ENCODE measurements at places on chromosomes 2 and 18. TPM values are rescaled to one million over a fixed set of nuclear protein-coding genes. Genes with fewer than 3 reads are reported as not detected.

DNA sequence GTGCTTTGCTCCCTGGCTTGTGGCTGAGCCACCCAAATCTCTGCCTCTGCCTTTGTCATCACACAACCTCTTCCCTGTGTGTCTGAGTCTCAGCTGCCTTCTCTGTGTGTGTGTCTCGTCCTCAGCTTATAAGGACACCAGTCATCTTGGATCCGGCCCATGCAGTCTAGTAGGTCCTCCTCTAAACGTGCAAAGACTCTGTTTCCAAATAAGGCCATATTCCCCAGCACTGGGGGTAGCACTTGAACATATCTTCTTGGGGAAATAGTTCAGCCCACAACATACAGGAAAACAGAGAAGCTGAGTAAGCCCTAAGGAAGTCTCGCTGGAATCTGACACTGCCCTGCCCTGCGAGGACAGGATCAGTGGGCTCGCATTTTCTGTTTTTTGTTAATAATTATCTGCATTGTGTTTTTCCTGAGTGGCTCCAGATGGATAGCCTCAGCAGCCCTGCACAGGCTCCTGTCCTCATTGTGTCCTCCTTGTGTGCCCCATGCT lies 42.1 kb downstream of the MTCL1 start:
- no peak for DNase-seq

DNA sequence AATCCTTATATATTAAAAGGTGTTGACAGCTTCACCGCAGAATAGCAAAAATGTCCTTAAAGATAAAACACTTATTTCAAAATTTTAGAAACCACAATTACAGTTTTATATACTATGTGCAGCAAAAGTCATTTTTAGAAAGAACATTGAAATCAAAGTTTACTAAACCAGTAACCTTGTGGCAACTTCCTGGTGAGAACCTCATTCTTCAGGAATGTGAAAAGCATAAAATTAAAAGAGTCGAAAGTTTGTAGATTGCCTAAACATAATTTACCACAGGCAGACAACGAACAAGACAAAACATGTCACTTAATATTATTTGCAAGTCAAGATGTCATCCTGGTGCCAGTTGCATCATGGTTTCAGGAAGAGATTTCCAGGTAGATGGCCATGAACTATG lies 108.3 kb upstream of the NRP2 start:
- no peak for DNase-seq

DNA sequence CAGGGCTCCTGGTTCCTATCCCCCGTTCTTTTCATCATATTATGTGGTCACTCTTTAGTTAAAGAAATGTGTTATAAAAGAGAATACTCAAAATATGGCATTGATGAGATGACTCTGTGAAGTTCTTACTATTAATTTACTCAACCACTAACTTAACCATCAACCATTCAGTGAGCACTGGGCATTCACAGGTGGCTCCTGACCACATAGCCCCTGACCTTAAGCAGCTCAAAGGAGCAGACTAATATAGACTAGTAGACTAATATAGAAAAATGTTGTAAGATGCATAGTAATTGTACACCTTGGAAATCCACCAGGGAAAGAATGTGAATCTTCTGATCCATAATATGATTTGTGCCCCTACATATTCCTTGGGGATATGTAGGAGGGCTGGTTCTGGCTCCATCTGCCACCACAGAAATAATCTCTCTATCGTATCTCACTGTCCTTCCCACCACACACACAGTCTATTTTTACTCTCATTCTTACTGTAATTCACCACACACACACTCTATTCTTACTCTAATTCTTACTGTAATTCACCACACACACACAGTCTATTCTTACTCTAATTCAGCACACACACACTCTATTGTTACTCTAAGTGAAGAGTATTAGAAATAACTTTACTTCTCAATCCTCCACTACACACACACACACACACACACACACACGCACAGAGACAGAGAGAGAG lies 188.9 kb upstream of the ITGA4 start:
- DNase-seq, result no peak

DNA sequence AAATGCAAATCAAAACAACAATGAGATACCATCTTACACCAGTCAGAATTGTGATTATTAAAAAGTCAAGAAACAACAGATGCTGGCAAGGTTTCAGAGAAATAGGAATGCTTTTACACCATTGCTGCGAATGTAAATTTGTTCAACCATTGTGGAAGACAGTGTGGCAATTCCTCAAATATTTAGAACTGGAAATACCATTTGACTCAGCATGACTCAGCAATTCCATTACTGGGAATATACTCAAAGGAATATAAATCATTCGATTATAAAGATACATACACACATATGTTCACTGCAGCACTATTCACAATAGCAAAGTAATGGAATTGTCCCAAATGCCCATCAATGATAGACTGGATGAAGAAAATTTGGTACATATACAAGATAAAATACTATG lies 516.7 kb downstream of the ERBB4 start:
- DNase-seq, result no peak

DNA sequence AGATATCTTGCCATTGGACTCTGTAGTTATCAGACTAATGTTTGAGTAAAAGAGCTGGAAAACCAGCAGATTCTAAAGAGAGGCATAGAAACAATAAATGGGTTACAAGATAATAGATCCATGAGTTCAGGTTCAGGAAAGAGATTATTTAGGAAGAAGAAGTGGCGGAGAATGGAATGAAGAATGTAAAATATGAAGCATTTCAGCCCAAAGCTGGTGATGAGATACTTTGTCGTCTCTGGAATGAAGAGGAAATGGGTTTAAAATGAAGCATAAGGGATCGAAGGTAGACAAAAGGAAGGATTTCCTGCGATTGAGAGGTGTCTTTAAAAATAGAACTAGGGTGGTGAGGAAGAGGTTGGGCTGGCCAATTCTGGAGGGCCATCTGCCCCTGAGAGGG lies 36.6 kb downstream of the BCL11A start:
- no peak for DNase-seq

GRCh38 chr2:9975328-9975727 lies 23.8 kb downstream of the GRHL1 start:
- DNase-seq, result no peak

- DNase-seq, result no peak
These were observed 1.2 kb downstream of the ANTXR1 start for GRCh38 chr2:69013840-69014821.

- DNase-seq, result no peak
These were observed 6.1 kb downstream of the AFF3 start for GRCh38 chr2:100136310-100136709.

GRCh38 chr2:49108436-49108835 lies 45.9 kb downstream of the FSHR start:
- no peak for DNase-seq

STEAP3 gene
- polyA plus RNA-seq, result 1.6 TPM

GKN2 gene
- polyA plus RNA-seq, result not detected

C18orf54 gene
- polyA plus RNA-seq, result 9.1 TPM

Data from left renal pelvis (tissue), 4 donors.